ENCODE measurements at places on chromosomes 4 and X. TPM values are rescaled to one million over a fixed set of nuclear protein-coding genes. Genes with fewer than 3 reads are reported as not detected.

Gene GAGE12E
- not detected for total RNA-seq

Gene COL25A1
- 0.27 TPM for total RNA-seq

Gene COPS4
- 37.5 TPM for total RNA-seq

Gene SYNPO2
- 3.4 TPM for total RNA-seq

Gene RASSF6
- total RNA-seq = not detected

Gene SLC49A3
- 11.6 TPM for total RNA-seq

Gene PHF8
- 17.1 TPM for total RNA-seq

Gene GABRG1
- not detected for total RNA-seq

Gene NOX1
- not detected for total RNA-seq

Gene SSX3
- not detected for total RNA-seq

Gene MEPE
- not detected for total RNA-seq

Gene SLC38A5
- total RNA-seq = 10.2 TPM

Gene UGT2A1
- total RNA-seq = not detected

Gene GAGE12C
- not detected for total RNA-seq

Gene FAM184B
- not detected for total RNA-seq

Gene CAMK2D
- total RNA-seq = 378 TPM

Gene CCDC160
- total RNA-seq = not detected

Gene AMMECR1
- 24.8 TPM for total RNA-seq

Gene KLHL5
- total RNA-seq = 50.9 TPM

Gene CXorf65
- total RNA-seq = not detected

Gene FAM149A
- 10.8 TPM for total RNA-seq

Gene NSUN7
- not detected for total RNA-seq

Gene TRAPPC2
- total RNA-seq = 21.5 TPM

Gene GSX2
- total RNA-seq = not detected

Gene TCEAL9
- total RNA-seq = 225 TPM

Gene GABRA4
- not detected for total RNA-seq

Gene HELT
- not detected for total RNA-seq

Gene CCSER1
- under 0.01 TPM for total RNA-seq

Gene RAB33A
- 3.0 TPM for total RNA-seq

Gene PPP1R2C
- total RNA-seq = not detected

Gene HAND2
- total RNA-seq = 31.3 TPM

Gene HSFX2
- total RNA-seq = 0.36 TPM

Gene HTR2C
- not detected for total RNA-seq

Gene BDH2
- total RNA-seq = 31.2 TPM

Gene LPAR4
- 1.3 TPM for total RNA-seq

Gene GAB1
- 49.3 TPM for total RNA-seq

Gene XPNPEP2
- 3.6 TPM for total RNA-seq

Gene BEND2
- total RNA-seq = not detected

Gene TMSB15C
- 3.3 TPM for total RNA-seq

Gene AWAT2
- total RNA-seq = under 0.01 TPM

Gene ASMT
- not detected for total RNA-seq

Gene FHIP1A
- total RNA-seq = 0.99 TPM

Gene NXF2
- not detected for total RNA-seq
